Hypothalamus (tissue), 51 donors: ENCODE measurements at places on chromosomes 12 and 14.

DNA sequence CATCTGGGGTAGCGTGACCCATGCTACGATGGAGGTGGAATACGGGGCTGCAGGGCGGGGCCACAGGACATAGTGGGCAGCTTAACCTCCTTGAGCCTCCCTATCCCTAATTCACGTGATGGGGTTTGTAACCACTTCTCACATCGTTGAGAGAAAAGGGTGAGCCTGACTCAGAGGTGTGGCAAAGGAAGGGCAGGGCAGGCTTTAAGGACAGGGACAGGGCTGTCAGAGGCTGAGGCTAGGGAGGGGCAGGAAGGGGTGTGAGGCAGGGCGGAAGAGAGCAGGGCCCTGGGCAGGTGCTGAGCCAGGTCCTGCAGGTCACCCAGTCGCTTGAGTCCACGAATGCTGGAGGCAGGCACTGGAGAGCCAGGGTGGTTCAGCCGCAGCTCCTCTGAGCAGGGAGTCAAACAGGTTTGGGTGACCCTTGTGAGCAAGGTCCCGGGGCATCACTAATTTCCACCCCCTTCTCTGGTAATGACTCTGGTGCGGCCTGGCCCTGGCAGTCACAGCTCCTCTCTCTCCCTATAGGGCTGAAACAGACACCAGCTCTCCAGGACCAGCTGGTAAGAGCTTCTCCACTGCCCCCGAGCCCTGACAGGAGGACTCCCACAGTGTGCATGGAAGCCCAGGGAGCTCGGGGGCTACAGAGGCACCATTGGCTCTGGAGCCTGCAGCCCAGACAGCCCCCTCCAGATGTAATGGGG, 7.5 kb upstream of the AQP2 start:
- DNase-seq: no peak

- DNase-seq: no peak
These were observed 1.6 kb downstream of the LTB4R start for GRCh38 chr14:24312736-24313507.

DNA sequence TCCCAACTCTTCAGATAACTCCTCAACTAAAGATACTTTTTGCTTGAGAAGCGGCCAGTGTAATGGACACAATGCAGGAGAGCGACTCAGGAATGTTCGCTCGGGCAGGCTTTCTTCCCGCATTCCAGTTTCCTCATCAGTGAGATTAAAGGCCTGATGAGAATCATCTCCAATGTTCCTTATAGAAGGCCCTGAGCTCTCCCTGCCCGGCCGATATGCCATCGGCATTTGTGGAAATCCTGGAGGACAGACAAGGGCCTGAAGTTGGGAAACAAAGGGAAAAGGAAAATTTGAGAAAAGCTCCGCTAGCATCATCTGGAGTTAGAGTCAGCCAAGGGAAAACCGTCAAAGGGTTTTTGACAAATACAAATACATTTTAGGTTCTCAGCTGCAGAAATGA, 38.0 kb upstream of the FOXN3 start:
- DNase-seq: no peak

- DNase-seq: no peak
These were observed 178.0 kb downstream of the DACT1 start for GRCh38 chr14:58815794-58816193.

GRCh38 chr12:68585966-68586365, 24.7 kb upstream of the RAP1B start:
- DNase-seq: no peak

- DNase-seq: no peak
These were observed 75.6 kb downstream of the LMO3 start for GRCh38 chr12:16530268-16530850.

- DNase-seq: no peak
These were observed 119.7 kb upstream of the HIF1A start for GRCh38 chr14:61575551-61576150.

DNA sequence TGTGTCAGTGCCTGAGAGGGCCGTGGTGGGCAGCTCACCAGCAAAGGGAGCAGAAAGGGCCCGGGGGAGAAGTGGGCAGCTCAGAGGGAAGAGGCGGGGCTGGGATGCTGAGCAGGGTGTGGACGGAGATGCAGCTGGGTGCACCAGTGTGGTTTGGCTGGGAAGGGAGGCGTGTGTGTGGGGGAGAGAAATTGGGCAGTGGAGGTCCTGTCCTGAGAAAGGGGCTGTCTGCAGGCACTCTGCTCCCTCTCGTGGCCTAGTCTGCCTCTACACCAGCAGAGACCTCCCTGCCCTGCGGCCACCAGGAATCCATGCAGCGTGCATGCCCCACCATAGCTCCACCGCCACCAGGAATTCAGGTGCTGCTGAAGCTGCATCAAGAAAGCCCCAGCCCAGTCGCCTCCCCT, 6.4 kb downstream of the TMEM121 start:
- no peak for DNase-seq

DNA sequence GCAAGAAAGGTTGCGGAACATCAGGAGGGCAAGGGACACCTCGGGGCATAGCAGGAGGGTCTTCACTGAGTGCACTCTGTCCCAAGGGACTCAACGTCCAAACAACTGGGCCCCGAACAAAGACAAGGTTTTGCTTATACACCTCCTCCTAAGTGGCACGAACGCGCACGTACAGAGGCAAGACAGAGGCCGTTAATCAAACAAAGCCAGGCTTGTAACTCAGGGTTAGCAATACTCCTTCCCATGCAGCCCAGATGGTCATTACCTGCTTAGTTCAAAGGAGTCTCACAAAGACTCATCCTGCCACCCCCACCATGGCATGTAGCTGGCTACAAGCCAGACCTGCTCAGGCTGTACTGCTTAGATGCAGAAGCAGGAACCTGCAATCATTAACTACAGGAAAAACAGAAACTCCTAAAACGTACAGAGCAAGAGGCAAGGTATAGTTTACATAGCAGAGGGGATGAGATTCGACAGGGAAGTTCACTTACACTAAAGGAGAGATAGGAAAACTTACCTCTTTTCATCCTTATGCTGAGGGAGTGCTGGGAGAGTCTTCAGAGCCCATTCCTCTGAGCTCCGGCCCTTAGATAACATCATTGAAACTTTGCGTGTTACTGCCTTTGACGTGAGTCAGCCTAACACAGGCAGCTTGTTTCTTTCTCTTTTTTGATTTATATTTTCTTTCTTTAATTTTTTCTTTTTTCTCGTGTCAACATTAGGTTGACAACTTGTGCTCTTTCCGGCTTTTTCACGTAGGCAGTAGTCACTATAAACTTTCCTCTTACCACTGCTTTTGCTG, 1319.1 kb downstream of the TMEM121 start:
- DNase-seq: no peak

GRCh38 chr14:29262979-29263378, 496.4 kb downstream of the FOXG1 start:
- DNase-seq: no peak
